Lower leg skin (tissue), 4 donors: ENCODE measurements at places on chromosomes 7 and 10. TPM values are rescaled to one million over a fixed set of nuclear protein-coding genes. Genes with fewer than 3 reads are reported as not detected.

DNA sequence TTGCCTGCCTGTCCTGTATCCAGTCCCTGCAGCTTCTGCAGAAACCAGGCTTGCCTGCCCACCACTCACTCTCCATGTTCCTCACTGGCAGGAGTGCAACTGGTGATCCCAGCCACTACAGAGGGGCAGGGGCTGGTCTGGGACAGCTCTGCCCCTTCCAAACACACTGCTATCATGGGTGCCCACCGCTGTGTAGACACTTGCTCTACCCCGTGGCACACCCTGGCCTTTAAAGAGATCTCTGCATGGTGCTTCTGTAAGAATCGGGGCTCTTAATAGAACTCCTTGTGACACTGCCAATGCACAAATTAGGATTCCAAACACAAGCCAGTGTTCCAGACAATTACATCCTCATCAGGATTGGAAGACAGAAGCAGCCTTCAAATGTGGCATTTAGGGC lies 41.7 kb downstream of the C10orf90 start:
- no peak for DNase-seq

DNA sequence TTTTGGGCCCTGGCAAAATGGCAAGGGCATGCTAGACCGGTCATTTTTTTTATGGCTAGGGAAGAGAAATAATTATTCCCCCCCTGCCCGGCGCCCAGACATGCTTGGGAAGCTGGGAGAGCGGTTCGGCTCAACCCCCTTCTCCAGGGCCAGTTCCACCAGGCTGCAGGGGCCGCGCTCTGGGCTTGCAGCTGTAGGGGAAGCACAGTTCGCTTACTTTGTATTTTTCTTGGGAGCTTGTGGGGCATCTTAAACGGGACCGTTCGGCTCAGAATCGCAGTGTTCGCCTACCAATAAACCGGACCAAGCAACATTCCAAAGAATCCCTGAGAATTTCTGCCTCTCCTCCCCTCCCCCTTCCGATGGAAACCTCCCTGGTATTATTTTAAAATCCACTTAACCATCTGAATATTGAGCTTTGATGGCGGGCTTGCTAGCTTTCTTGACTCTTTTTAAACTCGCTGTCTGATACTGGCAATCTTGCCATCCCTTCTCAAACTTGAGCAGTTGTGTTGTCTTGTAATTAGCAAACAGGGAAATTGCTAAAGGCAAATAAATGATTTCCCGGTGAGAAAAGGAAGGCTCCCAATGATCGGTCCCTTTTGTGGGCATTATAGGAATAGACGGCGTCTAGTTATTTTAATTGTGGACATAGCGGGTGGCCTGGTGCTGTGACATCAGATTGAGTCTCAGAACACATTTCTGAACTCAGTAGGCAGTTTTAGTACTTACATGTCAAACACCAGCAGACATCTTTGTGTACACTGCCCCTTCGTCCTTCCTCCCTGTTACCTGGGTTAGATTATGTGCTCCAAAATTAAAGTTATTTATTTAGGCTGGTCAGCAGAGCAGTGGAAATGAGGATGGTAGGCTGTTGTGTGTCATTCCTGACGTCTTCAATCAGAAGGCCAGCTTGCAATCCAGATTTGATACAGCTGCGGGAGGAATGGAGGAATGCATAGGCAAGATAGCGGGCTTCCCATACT lies 3.4 kb downstream of the TCF7L2 start:
- no peak for DNase-seq

DNA sequence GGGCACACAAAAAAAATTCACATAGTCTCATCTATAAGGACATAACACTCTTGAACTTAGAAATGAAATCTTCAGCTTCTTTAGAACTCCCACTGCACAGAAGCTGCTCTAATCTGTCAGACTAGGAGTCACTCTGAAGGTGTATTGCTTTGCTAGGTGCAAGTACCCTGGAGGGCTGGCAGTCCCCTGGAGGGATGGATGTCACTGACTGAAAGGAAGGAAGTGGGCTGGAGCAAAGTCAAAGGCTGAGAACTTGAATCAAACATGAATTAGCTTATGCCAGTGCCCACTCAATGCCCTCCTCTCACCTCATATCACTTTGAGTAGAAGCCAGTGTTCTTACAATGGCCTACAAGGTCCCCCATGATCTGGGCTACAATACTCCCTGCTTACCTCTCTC lies 140.3 kb upstream of the ANKRD1 start:
- DNase-seq = no peak

DNA sequence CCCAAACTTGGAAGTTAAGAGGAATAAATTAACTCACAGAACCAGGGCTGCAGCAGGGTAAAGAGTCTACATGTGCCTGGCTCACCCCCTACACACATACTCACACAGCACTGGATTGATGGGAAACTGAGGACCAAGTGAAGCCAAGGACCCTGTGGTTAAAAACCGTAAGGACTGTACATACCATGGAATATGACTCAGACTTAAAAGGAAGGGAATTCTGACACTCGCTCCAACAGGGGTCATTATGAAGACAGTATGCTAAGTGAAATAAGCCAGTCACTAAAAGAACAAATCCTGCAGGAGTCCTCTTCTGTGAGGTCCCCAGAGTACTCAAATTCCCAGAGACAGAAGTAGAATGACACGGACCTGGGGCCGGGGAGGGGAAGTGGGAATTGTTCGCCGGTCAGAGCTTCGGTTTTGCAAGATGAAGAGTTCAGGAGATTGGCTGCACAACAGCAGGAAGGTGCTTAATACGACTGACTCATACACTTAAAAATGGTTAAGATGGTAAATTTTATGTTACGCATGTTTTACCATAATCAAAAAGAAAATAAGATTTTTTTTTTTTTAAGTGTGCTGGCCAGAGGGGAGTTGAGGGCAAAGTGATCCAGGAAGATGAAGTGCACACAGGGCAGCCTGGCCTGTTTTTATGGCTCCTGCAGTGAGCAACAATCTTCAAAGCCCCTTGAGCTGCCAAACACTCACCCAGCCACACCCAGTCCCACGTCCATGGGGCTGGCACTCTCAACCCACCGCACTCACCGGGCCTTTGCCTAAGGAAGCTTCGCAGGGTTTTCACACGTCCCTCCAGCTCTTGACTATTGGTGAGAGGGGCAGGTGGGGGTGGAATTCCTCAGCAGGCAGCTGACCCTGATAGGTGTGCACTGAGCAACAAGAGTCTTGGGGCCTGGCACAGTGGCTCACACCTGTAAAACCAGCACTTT lies 26.4 kb downstream of the DRGX start:
- no peak for DNase-seq

- no peak for DNase-seq
Observed at GRCh38 chr7:20170633-20171032, 46.6 kb downstream of the MACC1 start.

DNA sequence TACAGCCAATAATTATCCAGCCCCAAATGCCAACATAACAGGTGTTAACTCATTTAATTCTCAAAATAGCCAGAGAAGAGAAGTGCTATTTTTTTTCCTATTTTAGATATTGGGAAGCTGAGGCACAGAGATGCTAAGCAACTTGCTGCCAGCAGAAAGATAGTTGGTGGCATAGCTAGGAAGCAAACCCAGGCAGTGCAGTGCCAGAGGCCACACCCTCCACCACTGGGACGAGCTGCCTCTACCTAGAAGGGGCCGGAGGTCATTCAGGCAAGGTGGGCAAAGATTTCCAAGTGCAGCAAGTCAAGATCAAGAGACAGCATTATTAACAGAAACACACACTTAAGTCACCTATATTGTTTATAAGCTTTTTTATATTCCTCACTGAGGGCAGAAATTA lies 654.1 kb downstream of the INHBA start:
- DNase-seq = no peak

DNA sequence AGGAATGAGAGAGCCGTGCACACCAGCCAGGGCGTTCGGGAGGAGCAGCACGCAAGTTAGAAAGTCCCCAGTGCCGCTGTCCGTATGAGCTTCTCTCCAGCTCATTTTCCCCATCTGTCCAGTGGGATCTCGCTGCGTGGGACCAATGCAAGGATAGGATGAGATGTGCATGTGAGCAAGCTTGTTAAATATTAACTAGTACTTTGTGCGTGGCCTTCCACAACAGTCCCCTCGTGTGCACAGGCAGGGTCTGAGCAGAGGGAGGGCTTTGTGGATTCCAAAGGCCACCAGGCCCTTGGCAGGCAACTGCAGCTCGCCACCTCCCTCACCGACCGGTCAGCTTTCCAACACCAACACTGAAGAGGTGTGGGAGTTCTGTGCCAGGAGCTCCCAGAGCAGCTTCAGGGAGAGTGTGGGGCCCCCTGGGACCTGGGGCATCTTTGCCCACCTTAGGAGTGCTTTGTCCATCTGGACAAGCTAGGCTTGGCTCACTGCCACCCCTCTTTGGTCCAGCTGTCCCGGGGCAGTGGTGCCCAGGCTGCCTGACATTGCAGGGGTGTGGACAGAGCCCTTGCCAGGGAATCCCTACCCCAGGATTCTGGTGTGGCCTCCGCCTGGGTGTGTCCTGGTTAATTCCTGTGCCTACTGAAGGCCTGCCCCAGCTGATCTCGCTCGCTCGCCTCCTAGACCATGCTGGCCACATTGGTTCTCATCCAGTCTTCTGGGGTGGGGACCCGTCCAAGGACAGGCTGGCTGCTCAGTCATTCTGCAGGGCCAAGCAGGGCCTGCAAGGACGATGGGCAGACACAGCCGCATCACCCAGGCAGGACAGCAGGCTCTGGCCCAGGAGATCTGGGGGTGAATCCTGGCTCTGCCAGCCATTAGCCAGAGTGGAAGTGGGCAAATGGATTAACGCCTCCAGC lies 5.3 kb downstream of the FAM20C start:
- no peak for DNase-seq

DNA sequence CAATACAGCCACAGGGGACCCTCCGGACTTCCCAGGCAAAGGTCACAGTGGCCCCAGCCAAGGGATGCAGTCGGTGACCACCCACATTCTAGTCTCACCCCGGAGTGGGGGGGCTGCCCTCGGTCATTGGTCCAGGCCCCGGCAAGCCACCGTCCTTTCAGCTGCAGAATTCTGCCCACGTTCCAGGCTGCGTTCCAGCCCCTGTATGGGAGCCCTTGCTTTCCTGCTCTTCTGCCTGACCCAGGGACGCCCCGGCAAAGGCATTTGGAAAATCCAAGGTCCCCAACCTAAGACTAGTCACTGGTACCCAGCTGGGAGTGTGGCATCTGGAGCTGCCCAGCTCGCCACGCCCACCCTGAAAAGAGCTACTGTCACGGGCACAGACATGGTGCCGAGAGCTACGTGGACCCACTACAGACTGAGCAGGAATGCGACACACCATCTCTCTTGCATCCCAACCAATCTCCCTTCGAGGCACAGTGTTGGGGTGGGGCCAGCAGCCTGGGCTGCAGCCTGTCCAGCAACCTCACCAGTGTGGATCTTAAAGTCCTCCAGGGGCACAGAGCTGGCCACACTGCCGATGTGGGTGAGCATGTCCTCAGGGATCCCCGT lies 18.6 kb downstream of the OGDHL start:
- no peak for DNase-seq

ASIC3 gene
- 2.3 TPM for total RNA-seq

TNS3 gene
- 24.9 TPM for total RNA-seq

DBF4 gene
- total RNA-seq = 16.0 TPM

NPSR1 gene
- not detected for total RNA-seq

FZD1 gene
- total RNA-seq = 18.7 TPM

ZEB1 gene
- 9.2 TPM for total RNA-seq

MALRD1 gene
- total RNA-seq = not detected

PRPS1L1 gene
- not detected for total RNA-seq
